Frontal cortex (tissue), 4 donors: ENCODE measurements at places on chromosomes 6 and 20. TPM values are rescaled to one million over a fixed set of nuclear protein-coding genes. Genes with fewer than 3 reads are reported as not detected.

GRCh38 chr6:122753688-122754056 lies 25.8 kb upstream of the FABP7 start:
- no peak for DNase-seq

Gene ME1
- 2.9 TPM for total RNA-seq

GRCh38 chr6:122182061-122182460 lies 217.4 kb upstream of the HSF2 start:
- no peak for DNase-seq

GRCh38 chr20:44133424-44133823 lies 53.6 kb downstream of the JPH2 start:
- no peak for DNase-seq

GRCh38 chr20:43925801-43926200 lies 11.1 kb downstream of the TOX2 start:
- no peak for DNase-seq

DNA sequence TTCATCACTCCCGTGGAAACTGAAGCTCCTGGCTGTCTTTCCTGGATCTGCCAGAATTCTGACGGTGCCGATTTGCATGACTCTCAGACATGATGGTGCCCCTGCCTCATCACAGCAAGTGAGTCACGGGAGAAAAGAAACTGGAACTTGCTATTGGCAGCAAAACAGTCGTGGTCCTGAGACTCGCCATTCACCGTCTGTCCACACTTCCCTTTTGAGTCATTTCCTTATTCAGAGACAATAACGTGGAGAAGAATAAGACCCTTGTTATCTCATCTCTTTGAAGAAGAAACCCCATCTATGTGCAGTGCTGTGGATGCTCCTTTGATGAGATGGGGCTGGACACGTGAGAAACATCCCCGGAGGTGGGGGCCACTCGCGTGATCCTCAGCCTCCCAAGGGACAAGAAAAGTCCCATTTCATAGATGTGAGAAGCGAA lies 4.2 kb downstream of the GPR31 start:
- peak; percentile 52 for DNase-seq

DNA sequence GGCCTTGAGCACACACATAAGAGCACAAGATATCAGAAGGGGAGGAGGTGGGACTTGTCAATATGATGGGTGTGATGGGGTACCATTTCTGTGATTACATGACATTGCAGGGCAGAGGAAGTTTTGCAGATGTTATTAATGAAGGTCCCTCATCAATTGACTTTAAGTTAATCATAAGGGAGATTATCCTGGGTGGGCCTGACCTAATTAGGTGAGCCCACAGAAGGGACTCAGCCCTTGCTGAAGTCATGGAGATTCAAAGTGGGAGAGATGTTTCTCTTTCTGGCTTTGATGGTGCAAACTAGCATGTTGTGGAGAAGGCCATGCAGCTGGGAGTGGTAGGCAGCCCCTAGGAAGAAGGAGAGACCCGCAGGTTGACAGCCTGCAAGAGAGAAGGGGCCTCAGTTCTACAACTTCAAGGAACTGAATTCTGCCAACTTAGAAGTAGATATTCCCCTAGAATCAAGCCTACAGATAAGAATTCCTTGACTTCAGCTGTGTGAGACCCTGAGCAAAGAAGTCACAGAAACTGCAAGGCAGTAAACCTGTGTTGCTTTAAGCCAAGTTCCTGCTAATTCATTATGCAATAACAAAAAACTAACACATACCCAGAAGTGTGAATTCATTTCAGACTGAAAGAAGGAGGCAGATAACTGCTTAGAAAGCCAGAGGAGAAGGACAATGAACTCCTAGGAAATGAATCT lies 131.3 kb downstream of the LRFN2 start:
- DNase-seq = no peak

Gene ARFGEF3
- total RNA-seq = 37.1 TPM

- DNase-seq = no peak
These were observed 131.3 kb downstream of the PLCB4 start for GRCh38 chr20:9200196-9200595.

GRCh38 chr6:51616243-51616642 lies 471.2 kb downstream of the PKHD1 start:
- no peak for DNase-seq

- no peak for DNase-seq
These were observed 97.6 kb downstream of the FIG4 start for GRCh38 chr6:109788687-109789086.

Gene GJA10
- total RNA-seq = not detected

DNA sequence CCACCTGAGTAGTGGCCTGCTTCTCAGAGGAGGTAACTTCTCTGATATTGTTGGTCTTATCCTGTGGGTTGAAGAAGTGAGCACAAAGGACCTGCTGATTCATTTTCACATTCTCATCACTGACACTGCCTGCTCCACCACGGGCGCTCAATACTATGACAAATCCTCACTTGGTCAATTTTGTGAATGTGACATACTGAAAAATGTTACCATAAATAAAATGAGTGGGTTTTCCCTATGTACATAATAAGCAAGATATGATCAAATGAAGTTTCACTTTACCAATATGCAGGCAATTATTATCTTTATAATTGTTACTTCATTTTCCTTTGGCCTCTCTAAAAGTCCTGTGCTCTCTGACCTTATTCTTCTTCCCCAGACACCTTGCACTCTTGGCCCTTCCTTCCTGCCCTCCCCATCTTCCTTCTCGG lies 71.5 kb upstream of the RIPOR2 start:
- no peak for DNase-seq

GRCh38 chr6:26520237-26520849 lies 17.8 kb upstream of the HMGN4 start:
- no peak for DNase-seq

Gene ELOVL2
- 55.4 TPM for total RNA-seq

DNA sequence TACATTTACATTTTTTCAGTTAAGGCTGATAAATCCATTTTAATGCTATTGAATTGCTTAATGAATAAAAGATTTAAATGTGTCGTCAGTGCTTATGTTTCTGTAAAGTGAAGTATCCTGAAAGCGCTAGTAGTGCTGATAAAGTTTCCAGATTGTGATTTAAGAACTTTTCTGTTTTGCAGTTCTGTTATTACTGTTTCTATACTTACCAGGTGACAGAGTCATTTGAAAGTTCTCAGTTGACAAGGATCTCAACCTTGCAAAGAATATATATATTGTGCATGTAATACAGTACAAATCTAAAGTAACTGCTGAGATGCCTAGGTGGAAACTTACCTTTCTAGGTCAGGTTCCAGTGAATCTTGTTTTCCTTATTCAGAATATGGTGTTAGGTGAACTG lies 201.8 kb downstream of the ARID1B start:
- DNase-seq = no peak

DNA sequence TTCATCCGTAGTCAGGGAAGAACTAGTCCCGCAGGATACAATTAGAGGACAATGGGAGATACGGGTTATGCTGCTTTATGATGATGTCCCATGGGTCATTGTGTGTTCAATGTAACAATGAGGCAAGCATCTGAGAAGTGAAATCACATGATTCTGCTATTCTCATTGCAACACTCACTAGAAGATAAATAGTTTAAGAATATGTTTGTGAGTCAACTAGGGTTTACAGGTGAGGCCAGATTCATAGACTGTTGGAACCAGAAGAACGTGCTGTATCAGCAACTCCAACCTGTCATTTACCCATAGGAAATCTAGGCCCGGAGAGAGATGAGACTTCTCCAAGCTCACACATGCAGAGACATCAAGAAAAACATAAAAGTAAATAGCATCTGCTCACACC lies 80.8 kb downstream of the SCML4 start:
- DNase-seq = no peak

Gene IPCEF1
- total RNA-seq = 10.6 TPM

DNA sequence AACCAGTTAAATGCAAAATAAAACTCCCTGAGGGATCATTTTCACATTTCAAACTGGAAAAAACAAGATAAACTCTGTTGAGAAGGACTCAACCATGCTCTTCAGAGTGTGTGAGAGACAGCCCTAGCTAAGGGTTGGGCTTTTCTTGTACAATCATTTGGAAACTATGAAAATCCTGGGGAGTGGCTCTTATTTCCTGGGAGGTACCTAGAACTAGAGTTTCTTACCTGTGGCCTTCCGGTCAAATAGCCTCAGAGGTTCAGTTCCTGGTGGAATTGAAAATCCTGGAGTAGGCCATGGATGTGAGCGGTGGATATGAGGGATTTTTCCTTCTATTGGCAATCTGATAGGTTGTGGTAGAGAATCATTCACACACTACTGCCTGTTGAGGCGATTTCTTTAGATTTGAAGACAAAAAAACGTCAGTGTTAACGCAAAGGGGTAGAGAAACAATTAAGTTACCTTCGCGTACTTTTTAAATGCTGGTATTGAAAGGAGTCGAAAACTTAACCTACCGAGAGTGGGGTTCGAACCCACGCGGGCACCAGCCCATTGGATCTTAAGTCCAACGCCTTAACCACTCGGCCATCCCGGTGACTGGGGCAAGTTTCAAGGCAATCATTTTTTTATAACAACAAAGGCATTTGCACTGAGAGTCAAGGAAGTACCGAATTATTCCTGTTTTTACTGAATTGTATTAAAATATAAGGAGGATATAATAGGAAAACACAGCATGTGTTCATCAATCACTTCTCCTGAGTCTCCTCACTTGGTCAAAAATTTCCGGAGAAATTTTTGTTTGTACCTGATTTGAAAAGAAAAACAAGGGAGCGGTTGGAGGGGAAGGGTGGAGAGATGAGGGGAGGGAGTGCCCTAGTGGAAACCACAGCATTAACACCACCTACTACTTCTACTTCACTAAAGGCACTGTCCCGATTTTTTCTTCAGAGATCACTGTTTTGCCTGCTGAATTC lies 191.3 kb downstream of the OR2B2 start:
- no peak for DNase-seq
